SW 1271 (cell line): ENCODE measurements at places on chromosomes 13 and 19.
A peak's percentile ranks its signal among the peaks of the same experiment; 100 is the strongest.

- DNase-seq = no peak
Measured at GRCh38 chr13:113647351-113648215, 10.4 kb downstream of the ATP4B start.

GRCh38 chr13:90405301-90405700 is 942.2 kb upstream of the MIR17HG start:
- DNase-seq = no peak

GRCh38 chr19:28221736-28222135 is 991.2 kb downstream of the UQCRFS1 start:
- no peak for DNase-seq

GRCh38 chr19:4542896-4543841 is 3.3 kb upstream of the LRG1 start:
- DNase-seq = no peak

- no peak for DNase-seq
Measured at GRCh38 chr19:13917888-13918406, 11.9 kb downstream of the CC2D1A start.

DNA sequence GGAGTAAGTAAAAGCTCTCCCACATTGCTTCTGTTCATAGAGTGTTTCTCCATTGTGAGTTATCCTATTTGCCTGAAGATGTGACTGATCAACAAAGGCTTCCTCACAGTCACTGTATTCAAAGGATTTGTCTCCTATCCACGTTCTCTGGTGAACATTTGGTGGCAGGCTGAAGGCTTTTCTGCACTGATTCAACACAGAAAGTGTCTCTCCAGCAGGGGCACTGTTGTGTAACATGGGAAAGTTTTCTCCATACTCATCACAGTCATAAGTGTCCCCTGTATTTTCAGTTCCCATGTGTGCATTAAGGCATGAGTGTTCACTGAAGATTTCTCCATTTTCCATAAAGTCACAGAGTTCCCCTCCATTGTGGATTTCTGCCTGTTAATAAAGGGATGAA is 17.6 kb downstream of the ZNF121 start:
- DNase-seq = no peak

DNA sequence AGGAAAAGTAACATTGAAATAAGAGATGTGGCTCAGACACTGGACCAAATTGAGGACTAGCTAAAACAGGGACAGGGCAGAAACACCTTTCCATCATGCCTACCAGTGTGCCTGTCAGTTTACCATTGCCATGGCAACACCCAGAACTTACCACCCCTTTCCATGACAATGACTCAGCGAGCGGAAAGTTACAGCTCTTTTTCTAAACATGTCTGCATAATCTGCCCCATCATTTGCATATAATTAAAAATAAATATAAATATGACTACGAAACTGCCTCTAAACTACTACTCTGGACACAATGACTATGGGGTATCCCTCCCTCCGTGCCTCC is 96.0 kb downstream of the UBL3 start:
- DNase-seq = no peak

DNA sequence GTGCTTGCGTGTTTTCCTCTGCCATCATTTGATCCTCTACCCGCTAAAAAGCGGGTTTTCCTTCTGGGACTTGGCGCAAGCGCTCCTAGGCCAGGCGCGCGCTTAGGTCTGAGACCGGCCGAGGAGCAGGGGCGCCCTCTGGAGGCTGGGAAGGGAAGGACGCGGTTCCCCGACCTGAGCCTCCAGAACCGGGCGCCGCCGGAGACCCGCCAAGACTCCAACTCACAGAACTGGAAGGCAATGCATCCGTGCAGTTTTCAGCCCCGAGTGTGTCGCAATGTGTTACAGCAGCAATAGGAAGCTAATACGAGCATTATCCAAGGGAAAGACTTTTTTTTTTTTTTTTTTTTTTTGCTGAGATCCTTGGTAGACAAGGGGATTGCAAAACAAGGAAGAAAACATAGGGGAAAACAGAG is 190.9 kb downstream of the COL4A1 start:
- DNase-seq = peak; percentile 4

DNA sequence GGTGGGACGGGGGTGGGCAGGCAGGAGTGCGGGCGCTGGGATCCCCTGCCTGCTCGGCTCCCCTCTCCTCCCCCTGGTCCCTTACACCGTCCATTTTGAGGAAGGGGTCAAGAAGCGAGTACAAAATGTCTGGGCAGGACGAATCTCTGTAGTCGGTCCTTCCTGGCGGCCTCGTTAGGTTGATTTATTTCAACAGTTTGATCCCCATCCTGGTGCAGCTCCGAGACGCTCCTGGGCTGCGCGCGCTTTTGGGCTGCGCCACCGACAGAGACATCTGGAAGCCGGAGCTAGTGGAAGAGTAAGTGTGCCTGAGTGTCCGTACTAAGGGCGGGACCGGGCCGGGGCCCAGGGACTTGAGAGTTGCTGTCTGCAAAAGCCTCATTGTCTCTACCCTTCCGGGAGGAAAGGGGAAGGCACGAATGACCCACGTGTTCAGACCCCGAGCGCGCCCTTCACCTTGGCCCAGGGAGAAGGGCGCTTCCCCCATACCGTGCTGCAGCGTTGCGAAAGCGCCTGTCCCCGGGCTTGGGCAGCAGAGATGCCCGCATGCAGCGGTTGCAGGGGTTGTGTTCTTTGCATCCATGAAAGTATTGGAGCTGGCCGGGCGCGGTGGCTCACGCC is 1.8 kb downstream of the ZNF114 start:
- no peak for DNase-seq

DNA sequence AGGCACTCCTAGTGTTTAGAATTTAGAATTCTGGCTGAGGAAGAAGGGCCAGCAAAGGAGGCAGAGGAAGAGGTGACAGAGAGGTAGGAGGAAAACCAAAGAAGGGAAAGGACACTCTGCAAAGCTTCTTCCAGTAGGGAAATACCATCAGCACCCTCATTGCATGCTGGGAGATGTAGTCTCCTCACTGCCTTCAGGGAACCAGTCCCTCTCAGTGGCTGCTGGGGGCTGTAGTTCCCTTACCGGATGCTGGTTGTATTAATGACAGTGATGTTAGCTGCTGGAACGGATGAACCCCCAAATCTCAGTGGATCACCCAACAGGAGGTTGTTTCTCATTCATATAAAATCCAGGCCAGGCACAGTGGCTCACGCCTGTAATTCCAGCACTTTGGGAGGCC is 10.1 kb downstream of the GRIN2D start:
- no peak for DNase-seq

DNA sequence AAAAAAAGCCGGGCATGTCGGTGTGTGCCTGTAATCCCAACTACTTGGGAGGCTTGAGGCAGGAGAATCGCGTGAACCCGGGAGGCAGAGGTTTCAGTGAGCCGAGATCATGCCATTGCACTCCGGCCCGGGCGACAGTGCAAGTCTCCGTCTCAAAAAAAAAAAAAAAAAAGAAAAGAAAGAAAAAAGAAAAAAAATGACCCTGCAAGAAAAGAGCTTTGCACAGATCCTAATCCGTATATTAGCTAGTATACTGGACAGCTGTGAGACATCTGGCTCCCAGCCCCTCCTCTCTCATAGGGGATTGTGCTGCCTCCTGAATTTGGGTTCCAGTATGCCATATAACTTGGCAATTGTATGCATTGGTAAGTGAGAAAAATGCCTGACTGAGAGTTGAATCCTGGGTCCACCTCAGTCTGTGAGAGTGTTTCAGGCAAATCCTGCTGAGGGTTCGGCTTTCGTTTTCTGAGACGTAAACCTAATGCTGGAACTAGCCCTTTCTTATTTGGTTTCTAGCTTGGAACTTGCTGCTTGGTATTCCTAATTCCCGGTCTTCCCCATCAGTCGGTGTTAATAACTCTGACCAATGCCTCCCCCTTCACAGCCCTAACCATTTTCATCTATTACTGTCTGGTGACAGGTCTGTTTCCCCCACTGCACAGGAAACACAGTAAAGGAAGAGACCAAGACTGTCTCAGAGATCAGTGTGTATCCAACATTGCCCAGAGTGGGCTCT is 1.3 kb upstream of the AKT2 start:
- no peak for DNase-seq

GRCh38 chr13:98525456-98526181 is 51.3 kb downstream of the STK24 start:
- DNase-seq = no peak

- no peak for DNase-seq
Measured at GRCh38 chr13:65633806-65634205, 1596.3 kb downstream of the PCDH9 start.

GRCh38 chr13:77494226-77494625 is 41.3 kb upstream of the SCEL start:
- DNase-seq = no peak

DNA sequence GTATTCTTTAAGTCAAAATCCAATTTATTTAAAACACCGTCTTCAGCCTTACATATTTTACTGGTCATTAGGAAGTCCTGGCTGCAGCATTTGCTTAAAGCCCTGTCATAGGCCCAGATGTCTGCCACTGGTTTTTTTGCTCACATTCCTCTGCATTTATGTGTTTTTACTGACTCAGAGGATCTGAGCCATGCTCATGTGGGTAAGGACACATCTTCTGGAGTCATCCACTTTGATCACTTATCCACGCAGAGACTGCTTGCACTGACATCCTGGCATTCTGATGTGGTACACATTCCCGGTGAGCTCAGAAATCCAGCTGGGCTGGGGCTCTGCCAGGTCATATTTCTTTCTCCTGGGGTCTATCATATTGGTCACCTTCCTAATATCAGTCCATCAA is 531.7 kb upstream of the ARGLU1 start:
- DNase-seq = no peak

DNA sequence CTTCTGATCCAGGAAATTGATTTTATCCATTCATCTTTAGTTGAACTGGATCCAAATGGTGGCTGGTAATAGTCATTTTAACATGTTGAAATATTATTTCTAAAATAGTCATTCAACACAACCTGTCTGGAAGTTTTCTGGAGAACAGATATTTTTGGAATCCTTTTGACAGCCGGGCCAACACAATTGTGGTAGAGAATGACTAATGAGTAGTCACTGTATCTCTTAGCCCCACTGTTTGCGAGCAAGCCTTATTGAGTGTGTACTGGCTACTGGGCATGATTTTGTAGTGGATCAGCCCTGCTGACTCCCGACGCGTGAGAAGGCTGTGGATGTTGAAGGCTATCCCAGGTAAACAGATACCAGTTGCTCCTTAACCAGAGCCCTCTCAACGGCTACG is 383.4 kb downstream of the ZNF536 start:
- DNase-seq = no peak

DNA sequence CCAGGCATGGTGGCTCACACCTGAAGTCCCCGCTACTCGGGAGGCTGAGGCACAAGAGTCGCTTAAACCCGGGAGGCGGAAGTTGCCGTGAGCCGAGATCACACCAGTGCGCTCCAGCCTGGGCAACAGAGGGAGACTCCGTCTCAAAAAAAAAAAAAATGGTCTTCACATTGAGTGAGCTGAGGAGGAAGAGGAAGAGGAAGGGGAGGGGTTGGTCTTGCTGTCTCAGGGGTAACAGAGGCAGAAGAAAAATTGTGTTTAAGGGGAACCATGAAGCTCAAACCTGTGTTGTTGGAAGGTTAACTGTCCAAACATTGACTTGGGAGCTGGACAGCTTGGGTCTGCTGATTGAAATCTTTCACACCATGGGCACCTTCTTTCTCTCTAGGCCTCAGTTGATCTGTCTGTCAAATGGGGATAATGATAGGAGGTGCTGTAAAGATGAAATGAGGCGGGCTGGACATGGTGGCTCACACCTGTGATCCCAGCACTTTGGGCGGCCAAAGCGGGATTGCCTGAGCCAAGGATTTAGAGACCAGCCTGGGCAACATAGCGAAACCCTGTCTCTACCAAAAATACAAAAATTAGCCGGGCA is 9.8 kb upstream of the SLC44A2 start:
- DNase-seq = no peak

DNA sequence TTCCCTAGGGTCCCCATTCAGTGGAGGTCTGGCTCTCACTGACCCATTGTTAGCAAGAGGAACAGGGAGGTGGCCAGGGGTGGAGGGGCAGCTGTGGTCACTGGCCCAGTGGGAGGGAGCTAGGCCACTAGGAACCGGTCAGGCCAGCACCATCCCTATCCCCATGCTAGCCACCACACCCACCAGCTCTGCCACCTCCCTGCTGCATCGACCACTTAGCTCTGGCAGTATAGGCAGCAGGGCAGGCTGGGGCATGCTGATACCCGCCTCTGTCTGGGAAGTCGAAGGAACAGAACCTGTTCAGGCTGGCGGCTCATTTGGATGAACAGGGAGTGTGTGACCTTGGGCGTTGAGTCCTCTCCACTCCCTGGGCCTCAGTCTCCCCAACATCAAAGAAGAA is 4.7 kb downstream of the PPP1R13L start:
- no peak for DNase-seq

GRCh38 chr19:4474514-4475022 is 2.5 kb downstream of the HDGFL2 start:
- DNase-seq = peak; percentile 21

DNA sequence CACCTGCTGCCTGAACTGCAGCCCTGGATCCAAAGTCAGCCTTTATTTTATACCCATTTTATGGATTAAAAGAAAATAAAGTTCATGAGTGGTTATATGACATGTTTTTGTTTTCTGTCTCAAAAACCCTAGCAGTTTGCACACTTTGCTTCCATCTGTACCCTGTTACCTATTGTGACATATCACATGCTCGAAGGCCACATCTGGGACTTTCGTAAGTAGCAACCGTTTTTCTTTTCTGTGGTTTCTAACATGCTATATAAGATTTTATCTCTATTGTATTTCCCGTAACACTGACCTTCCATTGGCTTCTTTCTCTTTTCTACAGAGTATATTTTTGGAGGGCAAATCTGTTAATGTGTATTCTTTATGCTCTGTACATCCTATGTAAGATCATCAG is 1007.2 kb downstream of the PCDH9 start:
- DNase-seq = no peak

- DNase-seq = no peak
Measured at GRCh38 chr19:45884682-45885555, 1.0 kb downstream of the IRF2BP1 start.

GRCh38 chr19:40420766-40421765 is 4.7 kb downstream of the SERTAD1 start:
- peak; percentile 79 for DNase-seq

- DNase-seq = no peak
Measured at GRCh38 chr13:114103801-114104654, 28.4 kb downstream of the RASA3 start.

- no peak for DNase-seq
Measured at GRCh38 chr19:33510462-33511194, 11.0 kb downstream of the PEPD start.

GRCh38 chr19:13834244-13835069 is 39.2 kb downstream of the ZSWIM4 start:
- peak; percentile 73 for DNase-seq
